CD8-positive, alpha-beta memory T cell (primary cell): ENCODE measurements at places on chromosomes 3 and 15. TPM values are rescaled to one million over a fixed set of nuclear protein-coding genes. Genes with fewer than 3 reads are reported as not detected.
A peak's percentile ranks its signal among the peaks of the same experiment; 100 is the strongest.

DNA sequence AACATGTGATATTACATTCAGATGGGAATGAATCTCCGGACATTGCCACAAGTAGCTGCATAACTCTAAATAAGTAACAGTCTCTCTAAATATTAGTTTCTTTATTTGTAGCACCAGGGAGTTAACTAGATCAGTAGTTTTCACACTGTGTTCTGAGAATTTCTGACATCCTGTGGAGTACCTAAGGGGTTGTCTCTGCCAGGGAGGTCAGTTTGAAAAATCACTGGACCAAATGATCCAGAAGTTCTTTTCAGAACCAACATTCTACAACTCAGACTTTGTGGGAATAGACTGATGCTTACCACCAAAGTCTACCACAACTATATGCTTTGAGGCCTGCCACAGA is 9.0 kb upstream of the ILDR1 start:
- H3K36me3 ChIP-seq = no peaks in the 10 kb centered on the region
- H3K27me3 ChIP-seq = no peaks in the 10 kb centered on the region
- DNase-seq = no peak

DNA sequence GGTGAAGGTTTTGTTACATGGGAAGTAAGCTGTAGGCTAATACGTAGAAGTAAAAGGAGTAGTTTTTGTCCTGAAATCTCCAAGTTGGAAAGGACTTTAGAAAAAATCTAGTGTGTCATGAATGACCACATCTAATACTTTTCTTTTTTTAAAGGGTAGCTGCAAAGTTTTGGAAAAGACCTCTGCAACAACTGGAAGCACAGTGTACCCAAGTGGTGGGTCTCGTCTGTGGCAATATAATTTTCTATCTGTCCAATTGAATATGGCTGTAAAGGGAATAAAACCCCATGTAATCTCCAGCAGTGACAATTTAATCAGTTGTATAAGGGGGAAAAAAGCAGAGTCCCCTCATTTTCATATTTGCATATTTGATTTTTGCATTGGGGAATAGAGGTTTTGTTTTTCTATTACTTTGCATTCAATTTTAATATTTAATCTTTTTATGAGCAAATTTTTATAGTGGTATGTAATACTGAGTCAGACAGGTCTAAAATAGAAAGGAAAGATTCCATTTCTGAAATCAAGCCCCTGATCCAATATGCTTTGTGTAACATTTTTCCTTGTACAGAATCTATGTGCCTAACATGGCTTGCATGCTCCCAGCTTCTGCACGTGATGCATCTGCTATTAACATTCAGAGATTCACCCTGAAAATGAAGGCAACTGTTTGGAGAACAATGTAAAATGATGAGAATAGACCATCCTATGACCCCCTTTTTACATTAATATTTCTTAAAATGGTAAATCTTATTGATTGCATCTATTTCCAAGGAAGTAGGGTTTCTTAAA is 531.4 kb downstream of the ZIC1 start:
- H3K4me3 ChIP-seq = no peak overlapping the region
- no peak overlapping the region for H3K27ac ChIP-seq
- no peaks in the 10 kb centered on the region for H3K4me1 ChIP-seq

- no peak overlapping the region for H3K27ac ChIP-seq
- H3K4me1 ChIP-seq = no peaks in the 10 kb centered on the region
- no peak for DNase-seq
These were observed 20.1 kb upstream of the GOLGA6L2 start for GRCh38 chr15:23467110-23467600.

TTC21A gene
- total RNA-seq = 0.80 TPM

GRCh38 chr3:44439499-44440295 is 37.8 kb downstream of the ZNF445 start:
- H3K4me1 ChIP-seq = peaks cover 20% of the 10 kb centered on the region
- H3K36me3 ChIP-seq = no peaks in the 10 kb centered on the region
- H3K27me3 ChIP-seq = no peaks in the 10 kb centered on the region
- peak; percentile 20 for DNase-seq

- H3K4me3 ChIP-seq = peak overlapping the region; percentile 85
- H3K4me1 ChIP-seq = peaks cover 10% of the 10 kb centered on the region
- DNase-seq = no peak
These were observed 25.5 kb upstream of the CSPG4 start for GRCh38 chr15:75738014-75738646.

GRCh38 chr15:51917493-51917892 is 54.1 kb downstream of the LEO1 start:
- H3K4me1 ChIP-seq = no peaks in the 10 kb centered on the region
- peaks cover 17% of the 10 kb centered on the region for H3K36me3 ChIP-seq
- no peak overlapping the region for H3K27ac ChIP-seq
- DNase-seq = no peak
- H3K4me3 ChIP-seq = no peak overlapping the region
- H3K27me3 ChIP-seq = no peaks in the 10 kb centered on the region

DNA sequence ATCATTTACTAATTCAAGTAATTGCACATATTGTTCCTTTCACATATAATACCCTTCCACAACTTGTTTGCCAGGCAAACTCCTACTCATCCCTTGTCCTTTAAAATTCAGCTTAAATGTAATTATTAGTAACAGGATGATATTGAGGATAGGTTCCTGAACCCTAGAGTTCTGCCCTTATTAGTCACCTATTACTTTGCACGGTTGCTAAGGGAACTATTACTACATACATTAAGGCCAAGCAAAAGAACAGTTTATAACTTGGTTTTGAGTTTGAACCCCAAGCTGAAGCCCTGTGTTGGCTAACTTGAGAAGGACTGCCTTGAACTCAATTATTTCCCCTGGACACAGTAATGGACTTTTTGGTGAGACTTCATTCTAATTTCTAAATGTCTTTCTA is 529.7 kb downstream of the IGSF11 start:
- no peak for DNase-seq
- no peaks in the 10 kb centered on the region for H3K27me3 ChIP-seq
- no peak overlapping the region for H3K4me3 ChIP-seq
- H3K36me3 ChIP-seq = no peaks in the 10 kb centered on the region

- H3K4me3 ChIP-seq = no peak overlapping the region
- H3K4me1 ChIP-seq = no peaks in the 10 kb centered on the region
- DNase-seq = no peak
These were observed 156.1 kb downstream of the STAG1 start for GRCh38 chr3:136595913-136596697.

GRCh38 chr15:96121086-96121920 is 209.2 kb upstream of the NR2F2 start:
- H3K4me3 ChIP-seq = no peak overlapping the region
- DNase-seq = no peak
- no peaks in the 10 kb centered on the region for H3K36me3 ChIP-seq

- no peak overlapping the region for H3K4me3 ChIP-seq
- H3K27me3 ChIP-seq = no peaks in the 10 kb centered on the region
- no peaks in the 10 kb centered on the region for H3K4me1 ChIP-seq
- no peak for DNase-seq
- H3K36me3 ChIP-seq = no peaks in the 10 kb centered on the region
These were observed 81.2 kb downstream of the MDFIC2 start for GRCh38 chr3:70231266-70231701.

CYP1A2 gene
- not detected for total RNA-seq

DNA sequence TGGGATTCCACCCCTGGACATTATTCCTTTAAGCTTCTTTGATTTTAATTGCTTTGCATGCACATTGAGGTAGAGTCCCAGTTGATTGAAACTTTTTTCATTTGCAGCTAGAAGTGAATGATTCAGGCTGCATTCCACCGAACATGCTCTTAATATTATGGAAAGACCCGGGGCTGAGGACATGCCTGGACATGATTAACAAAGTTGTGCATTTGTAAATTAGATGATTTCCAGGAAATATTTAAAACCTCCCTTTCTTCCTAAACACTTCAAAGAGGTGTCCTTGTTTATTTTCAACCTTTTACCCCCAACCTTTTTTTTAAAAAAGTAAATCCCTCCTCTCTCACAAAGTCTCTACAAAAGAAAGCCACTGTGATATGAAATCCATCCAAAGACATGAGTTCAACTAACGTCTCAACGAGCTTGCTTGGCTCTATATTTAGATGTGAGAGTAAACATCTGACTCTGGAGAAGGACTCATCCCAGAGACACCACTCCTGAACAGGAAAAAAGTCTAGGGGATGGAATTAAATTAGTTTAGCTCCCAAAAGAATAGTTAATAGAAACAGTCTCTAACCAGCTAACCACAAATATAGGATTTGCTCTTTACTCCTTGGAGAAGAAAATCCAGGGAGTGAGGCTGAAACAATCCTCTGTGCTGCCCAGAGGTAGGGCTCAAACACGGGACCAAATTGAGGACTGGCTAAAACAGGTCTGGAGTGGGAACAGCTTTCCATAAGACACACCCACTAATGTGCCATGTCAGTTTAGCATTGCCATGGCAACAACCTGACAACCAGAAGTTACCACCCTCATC is 83.1 kb downstream of the XXYLT1 start:
- no peaks in the 10 kb centered on the region for H3K27me3 ChIP-seq
- no peak overlapping the region for H3K4me3 ChIP-seq
- H3K27ac ChIP-seq = no peak overlapping the region
- no peak for DNase-seq
- no peaks in the 10 kb centered on the region for H3K4me1 ChIP-seq
- H3K36me3 ChIP-seq = no peaks in the 10 kb centered on the region

CDCP1 gene
- 0.71 TPM for total RNA-seq

ROPN1 gene
- total RNA-seq = not detected

DNA sequence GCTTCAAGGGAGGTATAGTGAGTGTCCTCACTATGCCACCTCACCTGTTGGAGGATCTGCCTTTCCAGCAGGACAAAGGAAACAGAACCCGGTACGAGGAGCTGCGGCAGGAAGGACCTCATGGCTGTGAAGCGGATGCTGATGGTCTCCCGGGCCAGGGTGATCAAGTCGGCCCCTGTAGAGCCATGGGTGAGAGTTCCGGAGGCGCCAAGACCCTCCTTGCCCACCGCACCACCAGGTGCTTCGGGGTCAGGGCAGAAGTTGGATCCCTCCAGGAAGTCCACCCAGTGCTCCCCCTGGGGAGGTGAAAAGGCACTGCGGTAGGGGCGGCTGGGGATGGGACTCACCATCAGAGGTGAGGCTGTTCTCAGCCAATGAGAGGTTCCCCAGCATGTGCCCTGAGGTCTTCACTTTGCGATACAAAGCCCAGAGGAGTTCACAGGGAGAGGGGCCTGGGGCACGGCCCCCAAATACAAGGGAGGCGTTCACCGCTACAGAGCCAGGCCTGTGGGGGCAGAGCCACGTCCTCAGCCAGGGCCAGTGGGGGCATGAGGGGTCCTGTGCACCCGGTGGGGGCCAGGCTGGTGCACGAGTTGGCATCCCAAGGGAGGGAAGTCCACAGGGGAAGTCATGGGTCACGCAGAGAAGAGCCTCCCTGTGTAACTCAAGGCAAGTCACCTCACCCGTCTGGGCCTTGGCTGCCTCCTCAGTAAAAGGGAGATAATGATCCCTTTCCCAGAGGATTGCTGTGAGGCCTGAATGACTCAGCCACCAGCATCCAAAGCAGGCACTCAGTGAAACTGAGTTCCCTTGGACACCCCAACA is 27.7 kb downstream of the C15orf39 start:
- no peak for DNase-seq
- no peak overlapping the region for H3K4me3 ChIP-seq
- no peaks in the 10 kb centered on the region for H3K36me3 ChIP-seq
- no peak overlapping the region for H3K27ac ChIP-seq

CYP8B1 gene
- not detected for total RNA-seq

EPHB1 gene
- not detected for total RNA-seq

DNA sequence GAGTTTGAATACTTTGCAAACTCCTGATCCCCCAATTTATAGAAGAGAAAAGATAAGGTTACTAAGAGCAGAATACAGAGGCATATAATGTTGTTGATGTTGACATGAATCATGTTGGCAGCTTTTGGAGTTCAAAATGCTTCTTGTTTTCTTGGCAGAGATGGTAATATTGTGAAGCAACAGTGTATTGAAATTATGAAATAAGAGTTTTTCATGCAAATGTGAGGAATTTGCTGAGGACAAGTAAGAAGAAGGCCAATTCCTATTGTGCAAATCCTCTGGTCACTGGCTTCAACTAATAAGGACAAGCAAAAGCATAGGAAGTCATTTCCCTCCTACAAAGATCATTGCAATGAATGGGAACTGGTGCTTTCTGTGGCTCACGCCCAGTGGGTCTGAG is 126.9 kb upstream of the CHL1 start:
- no peak overlapping the region for H3K27ac ChIP-seq
- no peak overlapping the region for H3K4me3 ChIP-seq
- H3K36me3 ChIP-seq = no peaks in the 10 kb centered on the region
- H3K4me1 ChIP-seq = no peaks in the 10 kb centered on the region
- no peaks in the 10 kb centered on the region for H3K27me3 ChIP-seq
- no peak for DNase-seq

EPHA3 gene
- total RNA-seq = not detected

GRCh38 chr15:99956022-99956775 is 223.0 kb upstream of the LYSMD4 start:
- H3K4me3 ChIP-seq = no peak overlapping the region
- H3K4me1 ChIP-seq = peaks cover 8% of the 10 kb centered on the region
- no peaks in the 10 kb centered on the region for H3K27me3 ChIP-seq
- H3K27ac ChIP-seq = no peak overlapping the region
- H3K36me3 ChIP-seq = no peaks in the 10 kb centered on the region
- no peak for DNase-seq
